CD4-positive, alpha-beta T cell treated with Interleukin-15 for 4 hours (primary cell): ENCODE measurements at places on chromosomes 5 and 9.

- DNase-seq, result peak; percentile 12
These were observed 25.3 kb upstream of the ENHO start for GRCh38 chr9:34547960-34548611.

GRCh38 chr5:17989567-17990563 lies 355.6 kb downstream of the TAF11L14 start:
- no peak for DNase-seq

GRCh38 chr9:4742246-4742645 lies 1.2 kb upstream of the AK3 start:
- DNase-seq, result no peak

DNA sequence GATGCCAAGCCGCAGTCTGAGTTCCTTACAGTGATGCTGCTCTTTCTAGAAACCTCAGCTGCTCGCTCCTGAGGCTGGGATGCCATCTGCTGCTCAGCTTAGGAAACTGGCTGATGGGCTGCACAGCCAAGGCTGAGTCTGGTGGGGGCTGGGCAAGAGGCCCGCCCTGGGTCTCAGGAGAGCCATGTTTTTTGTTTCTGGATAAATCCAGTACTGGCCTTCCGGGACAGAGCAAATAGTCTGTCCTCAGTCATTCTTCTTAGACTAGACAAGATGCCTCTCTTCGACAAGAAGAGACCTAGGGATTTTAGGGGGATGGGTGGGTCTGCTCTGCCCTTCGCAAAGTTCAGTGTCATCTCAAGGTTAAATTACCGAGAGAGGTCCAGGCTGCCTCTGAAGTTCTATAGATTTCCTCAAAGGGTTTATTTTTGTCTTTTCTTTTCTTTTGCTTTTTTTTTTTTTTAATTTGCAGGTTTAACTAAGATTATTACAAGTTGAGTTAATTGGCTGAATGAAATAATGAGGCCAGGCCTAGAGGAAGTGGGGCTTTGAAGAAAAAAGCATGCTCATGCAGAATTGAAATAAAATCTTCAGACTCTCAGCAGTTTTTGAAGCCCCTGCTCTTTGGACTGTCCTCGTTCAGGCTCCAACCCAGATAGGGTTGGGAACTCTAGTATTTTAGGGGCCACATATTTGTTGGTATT lies 30.6 kb upstream of the MATR3 start:
- peak; percentile 53 for DNase-seq

DNA sequence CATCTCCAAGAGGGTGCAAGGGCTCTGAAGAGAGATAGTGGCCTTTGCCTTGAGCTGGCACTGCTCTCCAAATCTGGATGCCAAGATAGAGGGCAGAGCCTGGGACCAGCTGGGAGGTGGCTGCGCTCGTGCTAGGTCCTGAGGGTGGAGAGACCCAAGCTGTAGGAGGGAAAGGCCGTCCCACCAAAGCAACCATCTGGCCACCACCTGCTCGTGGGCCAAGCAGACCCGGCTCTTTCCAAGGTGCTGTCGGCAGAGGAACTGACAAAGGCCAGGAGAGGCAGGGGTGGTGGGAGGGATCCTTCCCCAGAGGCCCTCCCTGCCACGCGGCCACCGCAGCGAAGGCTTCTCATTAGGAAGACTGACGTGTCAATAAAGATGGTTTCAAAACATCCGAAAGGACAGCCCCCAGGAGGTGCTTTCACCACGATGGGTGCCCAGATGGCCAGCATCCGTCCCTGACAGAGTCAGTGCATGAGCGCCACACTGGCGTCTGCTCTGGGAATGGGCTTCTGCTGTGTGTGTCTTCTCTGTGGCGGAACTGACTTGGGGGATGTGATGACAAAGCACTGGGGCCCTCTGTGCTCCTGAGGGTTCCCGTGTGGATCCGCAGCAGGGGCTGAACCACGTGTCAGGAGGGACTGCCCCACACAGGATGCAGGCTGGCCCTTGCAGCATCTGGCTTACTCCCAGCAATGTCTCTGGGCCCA lies 213.5 kb downstream of the FANCC start:
- no peak for DNase-seq

GRCh38 chr5:62317810-62318209 lies 11.8 kb downstream of the KIF2A start:
- DNase-seq, result no peak

- no peak for DNase-seq
These were observed 198.5 kb upstream of the FBN2 start for GRCh38 chr5:128736553-128736952.
